Tongue (tissue), 3 donors: ENCODE measurements at places on chromosomes 3 and 15. TPM values are rescaled to one million over a fixed set of nuclear protein-coding genes. Genes with fewer than 3 reads are reported as not detected.

DNA sequence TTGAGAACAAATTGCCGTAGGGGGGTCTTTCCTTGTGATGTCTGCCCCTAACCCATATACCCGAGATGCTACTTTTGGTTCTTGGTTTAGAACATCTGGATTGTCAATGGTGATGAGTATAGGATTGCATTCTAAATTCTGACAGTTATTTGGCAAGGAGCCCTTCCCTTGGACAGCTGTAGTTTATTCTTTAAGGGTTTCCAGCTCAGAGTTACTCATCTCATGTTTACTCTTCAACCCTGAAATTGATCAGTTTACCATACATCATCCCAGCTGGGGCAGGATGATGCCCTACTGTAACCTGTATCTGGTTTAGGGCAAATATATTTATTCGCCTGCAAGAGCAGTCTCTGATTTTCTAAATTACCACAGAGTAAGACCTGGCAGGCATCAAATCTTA lies 85.7 kb upstream of the XCR1 start:
- peak; percentile 25 for DNase-seq

DNA sequence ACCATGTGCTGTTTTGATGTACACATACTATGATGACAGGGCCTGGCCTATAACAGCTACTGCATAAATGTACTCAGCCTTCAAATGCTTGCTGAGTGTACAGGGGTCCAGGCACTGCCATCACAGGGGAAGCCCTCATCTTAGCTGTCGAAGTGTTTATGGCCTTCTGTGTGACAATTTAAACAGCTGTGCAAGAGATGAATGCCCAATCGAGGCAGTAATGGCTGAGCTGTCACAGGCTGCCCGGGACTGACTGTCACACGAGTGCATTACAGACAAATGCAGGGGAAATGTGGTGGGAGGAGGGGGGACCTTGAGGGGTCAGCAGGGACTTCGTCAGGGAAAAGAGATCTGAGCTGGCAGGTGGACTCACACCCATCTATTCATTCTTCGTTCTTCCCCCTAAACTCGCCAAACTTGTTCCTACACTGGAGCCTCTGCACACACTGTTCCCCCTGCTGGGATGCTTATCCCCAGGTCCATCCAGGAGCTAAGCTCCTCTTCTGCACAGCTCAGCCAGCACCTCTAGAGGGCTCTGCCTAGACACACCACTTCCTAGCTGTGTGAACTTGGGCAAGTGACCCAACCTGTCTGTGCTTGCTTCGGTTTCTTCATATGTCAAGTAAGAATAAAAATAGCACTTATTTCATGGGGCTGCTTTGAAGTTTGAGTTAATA lies 156.2 kb upstream of the IQSEC1 start:
- no peak for DNase-seq

DNA sequence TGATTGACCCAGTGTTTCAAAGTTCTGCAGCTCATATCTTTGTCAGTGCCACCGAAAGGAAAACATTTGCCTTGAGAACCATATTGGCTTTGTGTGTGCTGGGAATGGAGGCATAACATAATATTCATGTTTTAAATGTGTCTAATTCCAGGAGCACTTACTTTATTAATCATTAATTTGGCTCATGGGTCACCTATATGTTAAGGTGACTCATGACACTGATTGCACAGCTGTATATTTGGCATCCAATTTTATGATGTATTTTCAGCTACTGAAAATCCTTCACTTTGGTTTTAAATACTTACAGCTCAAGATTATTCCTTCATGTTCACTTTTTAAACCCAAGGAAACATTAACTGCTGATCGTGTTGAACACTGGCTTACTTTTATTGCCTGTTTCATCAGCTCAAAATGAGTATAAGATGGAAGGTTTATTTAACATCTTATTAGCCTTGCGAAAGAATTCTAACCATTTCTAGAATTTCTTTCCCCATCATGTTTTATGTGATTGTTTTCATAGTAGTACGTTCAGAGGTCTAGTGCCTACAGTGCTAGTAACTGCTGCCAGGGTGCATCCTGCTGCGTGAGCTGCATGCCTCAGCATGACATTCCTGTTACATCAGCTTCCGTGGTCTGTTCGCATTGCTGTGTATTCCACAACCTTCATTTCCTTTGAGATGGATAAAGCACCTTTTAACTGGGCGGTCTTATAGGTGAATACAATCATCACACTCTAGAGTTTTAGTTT lies 63.7 kb downstream of the LRCH3 start:
- peak; percentile 13 for DNase-seq

DNA sequence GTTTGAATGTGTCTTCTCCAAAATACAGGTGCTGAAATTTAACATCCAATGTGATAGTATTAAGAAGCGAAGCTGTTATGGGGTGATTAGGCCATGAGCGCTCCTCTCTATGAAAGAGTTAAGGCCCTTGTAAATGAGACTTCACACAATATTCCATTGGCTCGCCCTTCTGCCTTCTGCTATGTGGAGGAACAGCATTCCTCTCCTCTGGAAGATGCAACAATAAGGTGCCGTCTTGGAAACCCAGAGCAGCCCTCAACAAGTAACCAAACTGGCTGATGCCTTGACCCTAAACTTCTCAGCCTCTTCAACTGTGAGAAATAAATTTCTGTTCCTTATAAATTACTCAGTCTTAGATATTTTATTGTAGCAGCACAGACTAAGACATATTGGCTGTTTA lies 874.6 kb downstream of the ROBO1 start:
- DNase-seq = no peak

DNA sequence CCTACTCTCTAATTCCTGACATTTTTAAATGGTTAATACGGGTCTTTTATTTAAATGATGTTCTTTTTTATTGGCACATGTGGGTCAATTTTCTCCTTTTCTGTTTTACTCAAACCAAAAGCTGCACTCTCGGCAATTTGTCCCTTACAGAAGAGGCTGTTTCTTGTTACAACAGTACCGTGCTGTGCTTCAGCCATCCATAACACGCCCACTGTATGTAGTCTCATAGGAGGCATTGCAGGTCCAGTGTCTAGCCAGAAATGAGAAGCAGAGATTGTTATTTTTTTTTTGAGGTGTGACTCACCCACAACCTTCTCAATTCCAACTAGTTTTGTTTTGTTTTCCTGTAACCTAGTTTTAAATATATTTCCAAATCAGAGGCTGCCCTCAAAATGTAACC lies 164.6 kb downstream of the GMNC start:
- DNase-seq = peak; percentile 33

- no peak for DNase-seq
These were observed 184.6 kb downstream of the C3orf38 start for GRCh38 chr3:88334187-88334868.

GRCh38 chr3:16406579-16406978 lies 106.9 kb downstream of the RFTN1 start:
- no peak for DNase-seq

- no peak for DNase-seq
These were observed 192.2 kb upstream of the THRB start for GRCh38 chr3:24686808-24687207.

The GADL1 gene
- total RNA-seq = 33.1 TPM
